ENCODE measurements at places on chromosomes 2 and 18.

DNA sequence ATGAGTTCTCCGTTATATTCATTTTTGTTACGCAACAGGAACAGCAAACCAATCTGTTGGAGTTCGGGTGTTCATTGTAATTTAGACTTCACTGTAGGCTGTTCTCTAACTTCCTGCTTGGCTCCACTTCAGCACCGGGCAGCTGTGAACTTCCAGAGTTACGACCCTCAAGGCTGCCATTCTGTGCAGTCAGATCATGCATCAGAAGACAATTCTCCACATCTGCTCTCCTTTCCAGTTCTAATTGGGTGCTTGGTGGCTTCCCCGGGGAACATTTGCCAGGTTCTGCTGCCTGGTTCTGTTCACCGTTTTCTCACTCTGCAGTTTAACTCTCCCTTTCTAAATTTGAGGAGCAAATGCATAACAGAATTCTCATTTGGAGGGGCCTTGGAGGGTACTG lies 237.7 kb downstream of the NYAP2 start:
- no peak for DNase-seq
- no peaks in the 10 kb centered on the region for H3K36me3 ChIP-seq
- H3K4me1 ChIP-seq = no peaks in the 10 kb centered on the region
- H3K27ac ChIP-seq = no peak overlapping the region
- H3K27me3 ChIP-seq = no peaks in the 10 kb centered on the region

DNA sequence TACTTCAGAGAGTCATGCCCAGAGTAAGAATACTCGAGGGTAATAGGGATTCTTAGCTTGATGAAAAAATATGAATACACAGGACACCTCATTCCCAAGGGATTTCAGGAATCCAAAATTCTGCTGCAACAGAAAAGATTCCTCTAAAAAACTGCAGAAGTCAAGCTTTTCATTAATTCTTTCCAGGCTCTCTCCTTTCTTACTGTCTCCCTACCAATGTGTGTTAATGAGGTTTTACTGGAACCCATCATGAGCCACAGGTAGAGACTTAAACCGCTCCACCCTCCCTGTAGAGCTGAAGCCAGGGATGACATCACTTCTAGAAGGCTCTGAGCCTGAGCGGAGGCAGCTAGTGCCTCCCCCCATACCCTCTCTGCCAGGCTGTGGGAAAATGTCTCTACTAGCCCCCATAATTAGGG lies 3.4 kb downstream of the SDC1 start:
- H3K27ac ChIP-seq = no peak overlapping the region
- no peak for DNase-seq
- H3K4me3 ChIP-seq = no peak overlapping the region

DNA sequence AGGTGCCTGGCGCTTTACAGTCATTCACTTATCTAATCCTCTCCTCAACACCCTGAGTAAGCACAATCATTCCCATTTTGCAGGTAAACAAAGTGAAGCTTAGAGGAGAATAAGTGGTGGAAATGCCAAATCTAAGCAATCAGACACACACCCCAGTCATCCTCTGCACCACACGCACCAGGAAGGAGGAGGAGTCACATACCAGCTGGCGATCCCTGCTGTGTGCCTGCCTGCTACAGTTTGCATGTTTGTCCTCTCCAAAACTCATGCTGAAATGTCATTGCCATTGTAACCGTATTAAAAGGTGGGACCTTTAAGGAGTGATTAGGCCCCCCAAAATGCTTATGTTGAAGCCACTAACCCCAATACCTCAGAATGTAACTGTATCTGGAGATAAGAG lies 93.7 kb downstream of the LOXHD1 start:
- H3K27ac ChIP-seq = no peak overlapping the region
- no peaks in the 10 kb centered on the region for H3K36me3 ChIP-seq
- DNase-seq = no peak
- H3K27me3 ChIP-seq = no peaks in the 10 kb centered on the region
- no peaks in the 10 kb centered on the region for H3K4me1 ChIP-seq

DNA sequence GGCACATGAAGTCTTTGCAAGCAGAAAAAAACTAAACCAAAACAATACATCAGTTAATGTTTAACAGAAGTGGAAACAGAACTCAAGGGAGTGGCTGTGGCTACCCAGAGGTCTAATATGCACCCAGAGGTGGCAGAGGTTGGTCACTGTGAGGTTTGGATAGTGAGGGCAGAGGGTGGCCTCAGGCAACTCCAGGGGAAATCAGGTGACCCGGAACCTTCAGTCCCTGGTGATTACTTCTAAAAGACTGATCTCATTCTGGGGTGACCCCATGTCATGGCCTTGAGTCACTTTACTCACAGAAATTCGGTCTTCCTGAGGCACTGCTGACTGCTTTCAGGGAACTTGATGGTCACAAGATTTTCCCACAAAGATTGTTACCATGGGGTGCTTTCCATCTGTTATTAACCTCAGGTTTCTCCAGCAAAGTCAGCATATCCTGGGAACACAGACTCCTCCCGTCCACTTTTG lies 99.4 kb downstream of the TMEM17 start:
- H3K4me3 ChIP-seq = no peak overlapping the region
- no peaks in the 10 kb centered on the region for H3K27me3 ChIP-seq
- DNase-seq = no peak
- no peak overlapping the region for H3K27ac ChIP-seq

DNA sequence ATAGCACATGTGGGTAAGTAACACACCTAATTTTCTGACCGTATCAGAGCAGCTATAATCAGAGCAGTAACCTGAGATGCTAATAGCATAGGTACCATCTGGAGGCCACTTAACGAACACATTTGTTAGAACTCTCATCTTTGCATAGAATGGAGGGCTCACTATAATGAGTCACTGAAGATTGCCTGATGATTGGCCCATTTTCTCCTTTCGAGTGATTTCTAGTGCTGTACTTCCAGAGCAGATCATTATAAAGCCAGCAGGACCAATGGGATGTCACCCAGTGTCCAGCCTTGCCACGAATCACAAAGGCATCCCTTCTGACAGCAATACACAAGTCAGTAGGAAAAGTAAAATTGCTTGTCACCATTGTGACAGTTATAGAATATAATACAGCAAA lies 81.7 kb upstream of the REV1 start:
- peaks cover 9% of the 10 kb centered on the region for H3K36me3 ChIP-seq
- H3K27ac ChIP-seq = no peak overlapping the region
- no peaks in the 10 kb centered on the region for H3K27me3 ChIP-seq
- no peak for DNase-seq

GRCh38 chr18:54843314-54843713 lies 15.0 kb downstream of the RAB27B start:
- no peak for DNase-seq
- H3K36me3 ChIP-seq = no peaks in the 10 kb centered on the region
- H3K27me3 ChIP-seq = no peaks in the 10 kb centered on the region
- no peak overlapping the region for H3K27ac ChIP-seq
- no peaks in the 10 kb centered on the region for H3K4me1 ChIP-seq
- H3K4me3 ChIP-seq = no peak overlapping the region

DNA sequence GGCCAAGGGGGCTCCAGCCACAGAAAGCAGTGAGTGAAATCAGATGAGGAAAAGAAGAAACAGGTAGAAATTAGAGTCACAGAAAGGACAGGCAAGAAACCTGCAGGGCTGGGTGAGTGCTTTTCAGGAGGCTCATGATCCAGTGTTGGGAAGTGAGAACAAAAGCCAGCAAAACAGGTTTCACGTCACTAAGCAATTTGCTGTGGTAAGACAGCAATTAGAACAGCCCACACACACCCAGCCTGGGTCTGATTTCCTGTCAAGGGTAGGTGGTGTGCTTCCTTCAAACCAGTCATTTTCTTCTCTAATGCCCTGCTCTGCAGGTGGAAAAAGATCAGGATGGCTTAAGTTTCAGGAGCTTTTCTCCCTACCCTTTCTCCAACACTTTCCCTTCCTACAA lies 52.9 kb upstream of the XDH start:
- DNase-seq = no peak
- no peak overlapping the region for H3K27ac ChIP-seq
- no peaks in the 10 kb centered on the region for H3K4me1 ChIP-seq
- no peak overlapping the region for H3K4me3 ChIP-seq
- H3K27me3 ChIP-seq = no peaks in the 10 kb centered on the region

DNA sequence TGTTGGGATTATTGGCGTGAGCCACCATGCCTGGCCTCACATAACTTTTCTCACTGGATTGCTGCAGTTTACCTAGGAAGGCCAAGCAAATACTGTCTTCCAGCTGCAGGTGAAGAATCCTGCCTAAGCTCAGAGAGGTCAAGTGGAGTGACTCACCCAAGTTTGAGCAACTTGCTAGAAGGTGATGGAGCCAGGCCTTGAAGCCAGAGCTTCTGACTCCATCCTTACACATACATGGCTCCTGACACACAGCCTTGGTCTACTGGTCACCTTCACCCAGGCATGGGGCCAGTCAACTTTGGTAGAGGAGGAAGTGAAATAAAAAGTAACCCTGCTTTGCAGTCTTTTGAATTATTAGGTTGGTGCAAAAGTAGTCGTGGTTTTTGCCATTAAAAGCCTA lies 93.5 kb downstream of the VWA3B start:
- H3K4me1 ChIP-seq = no peaks in the 10 kb centered on the region
- H3K27ac ChIP-seq = no peak overlapping the region
- no peaks in the 10 kb centered on the region for H3K36me3 ChIP-seq

- H3K36me3 ChIP-seq = no peaks in the 10 kb centered on the region
- H3K27me3 ChIP-seq = no peaks in the 10 kb centered on the region
- no peak overlapping the region for H3K27ac ChIP-seq
- no peak overlapping the region for H3K4me3 ChIP-seq
- H3K4me1 ChIP-seq = peaks cover 9% of the 10 kb centered on the region
These were observed 4.3 kb downstream of the COLEC11 start for GRCh38 chr2:3598912-3599854.

- H3K27ac ChIP-seq = no peak overlapping the region
- H3K4me1 ChIP-seq = peaks cover 46% of the 10 kb centered on the region
- no peaks in the 10 kb centered on the region for H3K27me3 ChIP-seq
- DNase-seq = no peak
- H3K4me3 ChIP-seq = no peak overlapping the region
- H3K36me3 ChIP-seq = no peaks in the 10 kb centered on the region
These were observed 145.4 kb downstream of the KLHL29 start for GRCh38 chr2:23530206-23530908.

Measured in esophagus muscularis mucosa (tissue), 4 donors.